LNCaP clone FGC (cell line): ENCODE measurements at places on chromosomes 16 and 17.

DNA sequence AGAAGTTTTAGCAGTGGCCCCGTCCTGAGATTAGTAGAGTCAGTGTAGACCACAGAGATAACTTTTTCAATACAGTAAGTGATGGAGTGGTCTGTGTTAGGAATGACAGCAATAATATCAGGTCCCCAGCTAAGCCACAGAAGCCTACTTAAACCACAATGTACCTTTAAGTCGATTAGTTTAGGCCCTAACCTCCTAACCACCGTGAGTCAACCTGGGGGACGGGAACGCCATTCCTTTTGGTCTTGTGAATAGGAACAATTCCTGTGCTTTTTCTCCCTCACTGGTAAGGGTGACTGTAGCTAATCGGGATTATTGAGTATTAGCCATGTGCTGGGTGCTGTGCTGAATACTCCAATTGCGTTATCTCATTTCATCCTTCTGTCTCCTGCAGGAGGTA is 14.0 kb downstream of the YPEL2 start:
- DNase-seq, result no peak

DNA sequence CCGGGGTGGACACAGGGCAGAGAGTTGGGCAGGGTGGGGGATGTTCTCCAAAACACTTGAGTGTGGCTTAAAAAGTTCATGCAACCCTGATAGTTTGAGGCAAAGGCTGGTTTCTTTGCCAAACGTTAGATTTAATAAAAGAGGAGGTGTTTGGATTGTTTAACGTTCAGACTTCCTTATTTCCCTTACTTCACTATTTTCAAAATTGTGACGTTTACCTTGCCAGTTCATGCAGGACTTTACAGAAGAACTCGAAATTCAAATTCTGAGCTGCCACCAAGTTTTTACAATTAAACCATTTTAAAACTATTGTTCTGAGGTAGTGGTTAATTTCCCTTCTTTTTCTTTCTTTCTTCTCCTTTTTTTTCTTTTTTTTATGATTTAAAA is 5.5 kb downstream of the SEC14L1 start:
- no peak for DNase-seq

DNA sequence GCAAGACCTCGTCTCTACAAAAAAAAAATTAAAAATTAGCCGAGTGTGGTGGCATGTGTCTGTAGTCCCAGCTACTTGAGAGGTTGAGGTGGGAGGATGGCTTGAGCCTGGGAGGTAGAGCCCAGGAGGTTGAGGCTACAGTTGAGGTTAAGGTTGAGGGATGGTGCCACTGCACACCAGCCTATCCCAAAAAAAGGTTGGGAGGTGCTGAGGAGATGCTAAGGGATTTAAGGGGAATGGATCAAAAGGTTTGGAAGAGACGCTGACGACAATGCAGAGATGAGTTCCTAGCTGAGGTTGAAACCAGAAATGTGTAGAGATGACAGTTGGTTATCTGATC is 4.7 kb upstream of the NSMCE1 start:
- DNase-seq, result no peak

DNA sequence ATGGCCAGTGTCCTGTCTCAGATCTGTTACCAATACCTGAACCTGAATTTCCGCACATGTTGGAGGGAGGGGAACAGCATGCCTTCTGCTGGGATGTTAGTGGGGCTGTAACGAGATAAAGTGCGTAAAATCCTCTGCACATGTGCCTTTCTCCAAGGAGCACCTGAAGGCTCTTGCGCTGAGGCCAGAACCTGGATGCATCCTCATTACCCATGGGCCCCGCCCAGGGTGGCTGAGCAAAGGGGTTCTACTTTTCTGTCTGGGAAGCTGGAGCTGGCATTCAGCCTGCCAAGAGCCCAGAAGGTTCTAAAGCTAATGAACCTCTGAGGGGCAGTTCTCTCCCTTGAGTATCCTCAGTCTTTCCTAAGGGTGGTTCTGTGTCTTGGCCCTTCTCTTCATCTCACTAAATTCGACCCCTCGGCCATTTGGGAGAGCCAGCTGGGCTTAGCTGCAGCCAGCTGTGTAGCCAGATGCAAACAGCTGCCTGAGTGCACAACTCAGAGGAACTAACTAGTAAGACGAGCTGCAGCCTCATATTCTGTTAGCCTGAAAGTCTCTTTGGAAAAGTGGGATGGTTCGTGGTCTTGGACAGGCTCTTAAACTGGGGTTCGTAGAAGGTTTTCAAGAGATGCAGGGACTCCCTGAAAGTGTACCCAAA is 2.5 kb downstream of the ITGA3 start:
- no peak for DNase-seq

DNA sequence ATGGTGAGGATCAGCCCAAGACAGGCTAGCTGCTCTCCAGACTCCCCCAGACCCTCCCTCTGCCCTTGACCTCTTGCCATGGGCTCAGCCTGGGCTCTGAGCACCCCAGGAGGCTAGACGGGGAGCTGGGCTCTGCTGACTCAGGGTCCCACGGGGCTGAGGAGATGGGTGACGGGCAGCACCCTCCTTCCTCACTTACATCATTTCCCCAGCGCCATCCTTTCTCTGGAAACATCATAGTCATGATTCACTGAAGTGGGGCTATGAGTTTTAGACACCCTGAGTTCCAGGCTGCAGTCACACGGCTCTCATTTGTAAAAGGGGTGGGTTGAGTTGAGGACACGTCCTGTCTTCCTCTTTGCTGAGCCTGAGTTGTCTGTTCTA is 3.0 kb upstream of the ITGAX start:
- DNase-seq, result no peak

DNA sequence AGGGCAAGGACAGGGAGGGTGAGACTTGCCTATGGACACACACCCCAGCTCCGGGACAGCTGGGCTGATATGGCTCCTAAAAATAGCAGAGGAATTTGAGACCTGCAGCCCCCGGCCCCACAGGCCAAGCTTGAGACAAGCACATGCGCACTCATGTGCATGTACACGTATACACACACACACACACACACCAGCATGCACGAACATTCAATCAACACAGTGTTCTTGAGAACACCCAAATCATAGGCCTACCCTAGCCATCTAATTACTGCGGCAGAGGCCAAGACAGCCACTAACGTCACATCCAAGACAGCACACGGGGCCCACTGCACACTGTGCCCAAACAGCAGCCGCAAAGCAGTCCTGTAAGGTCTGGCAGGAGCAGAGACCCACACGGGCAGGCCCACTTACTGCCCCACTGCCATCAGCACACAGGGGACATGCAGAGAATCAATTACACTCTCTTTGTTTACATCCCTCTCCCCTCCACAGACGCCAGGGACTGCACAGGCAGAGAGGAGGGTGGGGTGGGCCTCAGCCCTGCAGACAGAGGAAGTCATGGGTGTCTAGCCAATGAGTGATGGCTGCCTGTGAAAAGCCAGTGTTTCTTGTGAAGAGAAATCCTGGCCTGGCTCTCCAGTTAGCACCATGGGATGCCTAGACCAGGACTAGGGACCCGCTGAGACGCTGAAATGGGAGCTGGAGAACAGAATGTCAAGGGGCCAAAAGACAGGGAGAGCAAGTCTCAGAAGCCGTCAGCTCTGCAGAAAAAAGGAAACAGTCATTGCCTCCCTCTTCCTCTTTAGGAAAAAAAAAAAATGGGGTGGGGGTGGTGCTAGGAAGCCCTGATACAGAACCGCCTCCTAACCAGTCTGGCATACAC is 39.3 kb downstream of the MYO18A start:
- DNase-seq, result no peak

DNA sequence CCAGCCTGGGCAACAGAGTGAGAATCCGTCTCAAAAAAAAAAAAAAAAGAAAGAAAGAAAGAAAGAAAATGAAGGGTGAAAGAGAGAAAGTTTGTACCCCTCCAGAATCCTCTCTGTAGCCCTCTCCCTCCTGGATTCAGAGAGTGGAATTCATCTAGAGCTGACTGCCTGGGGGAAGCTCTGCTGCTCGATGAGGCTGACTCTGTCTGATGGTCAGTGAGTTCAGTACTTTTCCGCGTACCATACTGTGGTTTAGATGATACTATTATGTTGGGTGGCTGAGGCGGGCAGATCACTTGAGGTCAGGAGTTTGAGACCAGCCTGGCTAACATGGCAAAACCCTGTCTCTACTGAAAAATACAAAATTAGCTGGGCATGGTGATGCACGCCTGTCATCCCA is 14.8 kb downstream of the TMEM94 start:
- DNase-seq, result no peak

GRCh38 chr16:35176449-35176848 is 1717.0 kb downstream of the TP53TG3F start:
- DNase-seq, result no peak

DNA sequence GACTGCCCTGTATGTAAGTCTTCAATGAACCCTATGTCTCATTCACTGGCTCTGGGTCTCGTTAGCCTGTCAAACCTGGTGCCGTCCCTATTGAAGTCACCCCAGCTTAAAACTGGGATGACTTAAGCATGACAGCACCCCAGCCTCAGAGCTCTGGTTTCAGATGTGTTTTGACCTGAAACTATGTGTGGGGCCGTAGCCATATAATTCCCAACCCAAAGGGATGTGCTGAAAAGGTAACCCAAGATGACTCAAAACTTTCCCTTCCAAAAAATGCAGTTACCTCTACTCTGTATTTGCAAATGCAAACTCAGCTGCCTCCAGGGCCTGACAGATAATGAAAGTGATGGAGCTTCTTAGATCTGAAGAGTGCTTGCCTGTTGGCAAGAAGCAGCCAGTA is 478.3 kb upstream of the ERCC4 start:
- no peak for DNase-seq
